Posterior vena cava (tissue), 2 donors: ENCODE measurements at places on chromosomes 2 and 18. TPM values are rescaled to one million over a fixed set of nuclear protein-coding genes. Genes with fewer than 3 reads are reported as not detected.

Gene BMP10
- 0.65 TPM for total RNA-seq

Gene MC4R
- not detected for total RNA-seq

Gene NEMP2
- total RNA-seq, result 5.0 TPM

Gene OST4
- 314 TPM for total RNA-seq

Gene PRKAG3
- not detected for total RNA-seq

Gene SLC20A1
- total RNA-seq, result 43.6 TPM

Gene DSG4
- total RNA-seq, result not detected

Gene MOGAT1
- total RNA-seq, result not detected

Gene CXCR2
- total RNA-seq, result 2.5 TPM

Gene TBC1D8
- total RNA-seq, result 13.5 TPM

Gene GPR155
- 10.4 TPM for total RNA-seq

Gene ALPP
- total RNA-seq, result not detected

Gene DGUOK
- 36.1 TPM for total RNA-seq

Gene PLCD4
- 1.9 TPM for total RNA-seq

Gene FZD7
- total RNA-seq, result 20.9 TPM

Gene ALK
- 0.37 TPM for total RNA-seq

Gene TCF23
- 10.7 TPM for total RNA-seq

Gene PTPRM
- 64.7 TPM for total RNA-seq

Gene GAL3ST2
- total RNA-seq, result not detected

Gene CGREF1
- 25.8 TPM for total RNA-seq

Gene ABCB6
- total RNA-seq, result 16.0 TPM

Gene HDHD2
- 30.6 TPM for total RNA-seq

Gene CFAP53
- not detected for total RNA-seq
